ENCODE measurements at places on chromosomes 11 and 22.

DNA sequence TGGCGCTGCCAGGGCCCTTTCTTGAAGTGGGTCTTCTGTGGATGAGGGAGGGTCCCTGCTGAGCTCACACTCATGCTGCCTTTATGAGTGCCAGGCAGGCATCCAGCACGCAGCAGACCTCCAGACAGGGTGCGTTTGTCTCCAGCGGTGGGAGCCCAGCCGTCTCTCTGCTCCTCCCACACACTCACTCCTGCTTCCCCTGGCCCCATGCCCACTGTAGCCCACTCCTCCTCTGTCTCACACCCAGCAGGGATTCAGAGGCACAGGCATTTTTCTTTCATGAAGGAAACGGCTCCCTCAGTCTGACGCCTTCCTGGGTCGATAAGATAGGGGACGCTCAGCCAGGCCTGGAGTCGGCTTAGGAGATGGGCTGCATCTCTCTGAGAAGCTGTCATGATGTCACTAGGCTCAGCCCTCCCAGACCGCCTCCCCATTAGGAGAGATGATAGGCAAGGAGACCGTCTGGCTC, 183.9 kb upstream of the NCAM1 start:
- DNase-seq = no peak

DNA sequence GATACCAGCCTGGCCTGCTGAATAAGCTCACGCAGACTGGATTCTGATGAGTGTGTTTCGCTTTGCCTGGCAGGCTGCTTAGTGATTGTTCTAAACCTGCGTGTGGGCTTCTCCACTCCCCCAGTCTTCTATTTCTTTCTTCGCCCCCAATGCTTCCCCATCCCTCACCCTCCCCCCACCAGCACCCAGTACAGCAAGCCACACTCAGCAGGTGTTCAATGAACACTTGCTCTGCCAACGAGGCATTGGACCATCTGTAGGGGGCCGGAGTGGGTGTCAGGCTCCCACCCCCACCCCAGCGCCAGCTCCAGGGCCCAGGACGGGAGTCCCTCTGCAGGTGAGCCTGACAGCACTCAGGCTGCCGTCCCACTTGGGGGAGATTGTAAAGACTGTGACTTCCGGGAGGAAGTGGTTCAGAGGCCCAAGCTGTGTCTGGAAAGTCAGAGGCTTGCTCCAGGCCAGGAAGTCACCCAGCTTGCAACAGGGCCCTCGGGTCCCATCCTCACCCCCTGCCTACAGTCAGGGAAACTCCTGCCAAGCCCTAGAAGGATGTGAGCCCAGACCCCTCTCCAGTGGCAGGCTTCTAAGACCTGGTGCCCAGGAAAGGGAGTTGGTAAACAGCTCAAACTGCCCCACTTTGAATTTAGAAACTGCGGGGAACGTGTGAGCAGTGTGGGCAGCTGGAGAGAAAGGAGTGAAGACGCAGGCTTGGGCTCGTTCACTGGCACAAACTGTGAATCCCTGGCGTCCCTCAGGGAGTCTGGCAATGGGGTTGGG, 66.3 kb upstream of the PRDM11 start:
- no peak for DNase-seq

GRCh38 chr11:100799445-100799844, 112.4 kb downstream of the ARHGAP42 start:
- DNase-seq = no peak

DNA sequence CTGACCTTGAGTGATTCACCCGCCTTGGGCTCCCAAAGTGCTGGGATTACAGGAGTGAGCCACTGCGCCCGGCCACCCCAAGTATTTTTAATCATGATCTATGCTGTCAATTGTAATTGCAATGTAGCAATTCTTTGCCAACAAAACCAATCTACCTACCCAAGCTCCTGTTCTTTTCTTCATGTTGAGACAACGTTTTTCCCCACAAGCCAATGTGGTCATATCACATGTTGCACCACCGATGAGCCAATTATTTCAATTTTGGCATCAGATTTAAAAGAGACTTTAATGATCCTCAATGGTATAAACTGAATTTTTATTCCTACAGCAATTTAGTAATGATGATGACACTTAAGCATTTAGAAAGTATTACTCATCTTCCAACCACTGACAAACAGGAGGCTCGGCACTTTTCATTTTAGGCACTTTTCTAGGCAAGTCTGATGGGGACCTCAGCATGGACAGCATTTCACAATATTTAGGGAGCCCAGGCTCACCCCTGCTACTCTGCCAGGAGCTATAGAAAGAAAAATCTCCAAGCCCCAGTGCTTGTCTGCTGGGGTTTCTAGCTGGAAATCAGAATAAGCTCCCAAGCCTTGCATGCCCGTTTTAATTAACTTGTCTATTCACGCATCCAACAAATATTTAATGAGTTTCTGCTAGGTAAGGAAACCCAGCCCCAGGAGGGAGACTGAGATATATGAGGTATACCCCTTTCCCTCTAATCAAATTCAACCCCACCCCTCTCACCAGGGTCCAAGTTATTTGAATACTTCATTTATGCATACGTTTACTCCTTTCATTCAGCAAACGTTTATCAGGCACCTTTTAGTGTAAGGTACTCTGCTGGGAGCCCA, 291.4 kb downstream of the ST3GAL4 start:
- no peak for DNase-seq

- no peak for DNase-seq
Observed at GRCh38 chr11:77455740-77456139, 18.2 kb downstream of the PAK1 start.

GRCh38 chr22:38524429-38524828, 18.3 kb upstream of the DDX17 start:
- no peak for DNase-seq

Data from urothelium cell line (cell line).